ENCODE measurements at places on chromosomes 6 and 20.

- no peak for DNase-seq
Observed at GRCh38 chr6:133939778-133940667, 13.0 kb upstream of the TBPL1 start.

DNA sequence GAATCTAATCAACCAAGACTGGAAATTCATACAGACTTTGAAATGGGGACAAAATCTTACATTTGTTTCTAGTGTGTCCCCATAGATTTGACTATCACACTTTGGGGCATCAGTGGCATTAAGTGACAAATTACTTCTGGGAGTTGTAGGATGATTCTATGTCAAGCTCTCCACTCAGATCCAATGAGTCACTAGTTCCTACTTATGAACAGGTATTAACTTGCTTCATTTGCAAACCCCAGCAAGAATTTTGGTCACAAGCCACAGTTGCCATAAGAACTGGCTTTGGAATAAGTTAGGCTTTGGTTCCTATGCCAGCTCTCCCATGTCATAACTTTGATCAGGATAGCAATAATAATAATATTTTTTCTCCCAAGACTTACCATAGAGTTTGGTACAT is 77.6 kb upstream of the PTPRK start:
- no peak for DNase-seq

GRCh38 chr20:3102575-3103368 is 18.2 kb upstream of the AVP start:
- DNase-seq, result no peak

- DNase-seq, result no peak
Observed at GRCh38 chr20:20399531-20400500, 31.9 kb downstream of the INSM1 start.

DNA sequence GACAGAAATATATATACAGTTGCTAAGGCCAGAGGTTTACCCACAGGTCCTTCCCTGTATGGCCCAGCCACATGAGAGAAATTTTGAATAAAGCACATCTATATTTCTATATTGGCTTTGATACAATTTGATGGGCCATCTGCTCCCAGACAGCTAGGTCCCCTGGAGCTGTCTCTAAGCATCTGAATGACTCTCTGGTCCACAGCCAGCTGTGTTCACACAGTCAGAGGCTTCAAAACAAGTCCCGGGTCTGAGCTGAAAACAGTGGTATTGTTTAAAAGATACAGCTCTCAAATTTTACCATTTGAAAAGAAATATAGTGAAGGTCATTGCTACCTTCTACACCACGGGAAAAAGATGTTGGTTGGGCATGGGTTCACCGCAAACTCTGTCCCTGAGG is 161.1 kb downstream of the SLC35B3 start:
- no peak for DNase-seq

All from activated naive CD4-positive, alpha-beta T cell treated with anti-CD3 and anti-CD28 coated beads, Interleukin-2, amount 50 U/mL, for 16 hours (primary cell).